Endothelial cell of coronary artery (primary cell): ENCODE measurements at places on chromosomes 1 and 21. TPM values are rescaled to one million over a fixed set of nuclear protein-coding genes. Genes with fewer than 3 reads are reported as not detected.

Gene FMO5
- 0.45 and 0.47 TPM in 2 replicates for total RNA-seq

Gene TGFB2
- 6.2 and 56.2 TPM in 2 replicates for total RNA-seq

Gene GPR3
- 0.09 and 0.36 TPM in 2 replicates for total RNA-seq

Gene DEPDC1
- 5.6 and 18.9 TPM in 2 replicates for total RNA-seq

Gene HRNR
- not detected in 2 replicates for total RNA-seq

Gene MAP3K6
- total RNA-seq: 7.8 and 11.2 TPM in 2 replicates

Gene GPR52
- 0.54 and 1.6 TPM in 2 replicates for total RNA-seq

Gene FMO1
- total RNA-seq: not detected in 2 replicates

Gene TRAPPC3
- total RNA-seq: 89.8 and 95.6 TPM in 2 replicates

Gene HTR6
- not detected in 2 replicates for total RNA-seq

Gene SLC41A1
- total RNA-seq: 7.1 and 15.3 TPM in 2 replicates

Gene NMNAT2
- total RNA-seq: 0.45 and 0.47 TPM in 2 replicates

Gene SLFNL1
- 0.18 and 0.28 TPM in 2 replicates for total RNA-seq

Gene WNT4
- 0.09 TPM in 2 replicates for total RNA-seq

Gene RGS18
- not detected in 2 replicates for total RNA-seq

Gene FAM167B
- 1.7 and 9.8 TPM in 2 replicates for total RNA-seq

Gene KRTAP13-2
- total RNA-seq: not detected in 2 replicates

Gene LORICRIN
- total RNA-seq: not detected in 2 replicates

Gene ERG
- total RNA-seq: 45.7 and 55.8 TPM in 2 replicates

Gene SYCP1
- total RNA-seq: not detected in 2 replicates

Gene LAMB3
- 14.0 and 21.8 TPM in 2 replicates for total RNA-seq

Gene PODN
- total RNA-seq: 0.45 and 1.4 TPM in 2 replicates

Gene OR10J1
- total RNA-seq: not detected in 2 replicates

Gene INSRR
- total RNA-seq: not detected in 2 replicates

Gene KRTAP11-1
- total RNA-seq: not detected in 2 replicates

Gene KCNE2
- not detected in 2 replicates for total RNA-seq

Gene CCDC27
- not detected in 2 replicates for total RNA-seq

Gene TCHH
- under 0.01 TPM in 1 of 2 replicates, not detected in the other for total RNA-seq

Gene CYP4Z1
- total RNA-seq: not detected in 2 replicates

Gene NPPB
- 0.54 and 1.5 TPM in 2 replicates for total RNA-seq

Gene KCNT2
- 0.09 and 2.0 TPM in 2 replicates for total RNA-seq

Gene GALE
- 42.7 and 52.2 TPM in 2 replicates for total RNA-seq

Gene IFNAR1
- total RNA-seq: 17.7 and 20.5 TPM in 2 replicates

Gene CDC20
- total RNA-seq: 35.3 and 83.5 TPM in 2 replicates

Gene OR10K2
- total RNA-seq: not detected in 2 replicates

Gene CLDN14
- 0.18 and 10.0 TPM in 2 replicates for total RNA-seq

Gene SPRR2F
- not detected in 2 replicates for total RNA-seq

Gene OR2AK2
- not detected in 2 replicates for total RNA-seq

Gene ITLN2
- total RNA-seq: 0.18 and 1.3 TPM in 2 replicates
